Stimulated activated CD8-positive, alpha-beta memory T cell treated with anti-CD3 and anti-CD28 coated beads, Interleukin-4, amount 100 ng/mL, for 1 hour (primary cell): ENCODE measurements at places on chromosomes 12 and 14.

- no peak for DNase-seq
These were observed 148.8 kb upstream of the E2F7 start for GRCh38 chr12:77214136-77214535.

DNA sequence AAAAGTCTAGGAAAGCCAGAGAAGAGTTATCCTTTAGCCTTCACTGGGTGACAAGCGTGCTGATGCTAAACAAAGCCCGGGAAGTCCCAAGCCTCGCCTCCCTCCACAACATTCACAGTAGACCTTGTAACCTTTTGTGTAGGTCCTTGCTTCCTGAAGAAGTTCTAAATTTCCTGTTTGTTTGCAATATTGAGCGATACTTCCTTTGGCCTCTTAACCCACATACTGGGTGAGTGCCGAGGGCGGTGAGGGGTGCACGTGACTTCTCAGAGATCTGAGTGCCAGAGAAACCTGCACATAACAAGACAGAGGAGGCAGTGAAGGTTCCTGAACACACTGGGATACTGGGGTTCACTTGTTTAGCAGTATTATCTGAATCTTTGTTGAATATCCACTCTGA, 134.3 kb downstream of the PLXNC1 start:
- DNase-seq = no peak

DNA sequence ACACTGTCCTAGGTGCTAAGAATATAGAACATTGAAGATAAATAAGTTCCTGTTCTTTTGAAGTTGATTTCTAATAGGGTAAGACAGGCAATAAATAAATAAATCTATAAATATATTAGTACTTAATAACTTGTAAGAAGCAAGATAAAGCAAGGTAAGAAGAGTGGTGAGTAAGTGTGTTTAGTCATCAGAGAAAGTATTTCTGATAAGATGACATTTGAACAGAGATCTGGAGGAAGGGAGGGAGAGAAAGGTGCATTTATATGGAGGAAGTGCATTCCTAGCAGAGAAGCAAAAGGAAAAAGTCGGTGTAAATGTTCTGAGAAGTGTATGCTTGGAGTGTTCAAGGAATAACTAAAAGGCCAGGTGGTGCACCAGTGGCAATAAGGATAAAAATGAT, 184.4 kb upstream of the GRIP1 start:
- DNase-seq = no peak

GRCh38 chr12:23775208-23775607, 174.3 kb downstream of the SOX5 start:
- no peak for DNase-seq
